ENCODE measurements at places on chromosomes 6 and 20.

DNA sequence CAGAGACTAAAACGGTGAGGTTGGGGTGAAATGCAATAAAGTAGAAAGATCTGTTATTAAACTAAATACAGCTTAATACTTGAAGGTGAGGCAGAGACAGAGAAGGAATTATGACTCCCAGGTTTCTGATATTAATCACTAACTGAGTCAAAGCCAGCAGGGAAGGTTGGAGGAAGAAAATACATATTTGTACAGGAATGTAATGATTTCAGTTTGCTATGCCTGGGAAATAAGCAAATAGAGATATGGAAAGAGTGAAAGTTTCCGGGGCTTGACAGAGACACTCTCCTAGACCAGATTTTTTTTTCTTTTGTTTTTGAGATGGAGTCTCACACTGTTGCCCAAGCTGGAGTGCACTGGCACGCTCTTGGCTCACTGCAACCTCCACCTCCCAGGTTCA lies 76.8 kb downstream of the PTPRK start:
- no peak for DNase-seq

GRCh38 chr6:137829641-137830083 lies 37.4 kb upstream of the TNFAIP3 start:
- no peak for DNase-seq

DNA sequence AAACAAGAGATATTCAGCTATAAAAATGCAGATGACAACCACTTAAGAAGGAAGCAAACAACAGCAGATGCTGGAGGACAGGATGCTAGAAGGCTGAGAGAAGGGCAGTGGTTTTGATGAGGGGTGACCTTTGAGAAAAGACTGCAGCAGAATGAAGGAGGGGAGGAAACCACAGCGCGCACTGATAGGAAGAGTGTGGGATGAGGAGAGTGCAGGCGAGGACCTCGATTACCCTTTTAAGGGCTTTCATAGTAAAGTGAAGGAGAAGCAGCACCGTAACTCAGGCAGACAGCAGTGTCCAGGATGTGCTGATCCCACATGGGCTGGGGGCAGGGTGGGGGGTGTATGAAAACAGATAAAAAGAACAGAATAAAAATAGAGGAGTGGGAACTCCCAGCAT lies 19.2 kb downstream of the ZBTB2 start:
- DNase-seq = no peak

- DNase-seq = no peak
Measured at GRCh38 chr6:115411756-115412155, 648.9 kb downstream of the FRK start.

GRCh38 chr20:43667341-43668132 lies 623 bp downstream of the MYBL2 start:
- DNase-seq = peak; percentile 68

Data from H1 (cell line).